ENCODE measurements at places on chromosomes 1 and 21. TPM values are rescaled to one million over a fixed set of nuclear protein-coding genes. Genes with fewer than 3 reads are reported as not detected.
A peak's percentile ranks its signal among the peaks of the same experiment; 100 is the strongest.

DNA sequence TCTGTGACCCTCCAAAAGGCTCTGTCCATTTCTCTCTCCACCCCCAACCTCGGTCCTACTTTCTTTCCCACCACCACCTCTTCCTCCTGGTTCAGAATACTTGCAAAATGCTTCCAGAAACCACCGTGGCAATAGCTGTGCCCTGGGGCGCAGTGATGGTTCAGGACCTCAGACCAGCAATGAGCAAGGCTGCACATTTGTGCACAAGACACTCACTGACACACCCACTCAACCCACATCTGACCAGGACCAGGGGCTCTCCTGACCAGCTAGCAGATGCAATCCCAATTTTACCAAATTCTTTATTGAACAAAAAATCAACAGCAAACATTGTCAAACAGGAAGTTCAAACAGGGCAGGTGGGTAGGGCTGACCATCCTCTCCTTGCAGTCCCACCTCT, 25.7 kb downstream of the SPOCD1 start:
- DNase-seq, result no peak

- no peak for DNase-seq
Observed at GRCh38 chr1:151344291-151344690, 2.8 kb downstream of the RFX5 start.

GRCh38 chr1:101221945-101222429, 14.8 kb upstream of the S1PR1 start:
- no peak for DNase-seq

- no peak for DNase-seq
Observed at GRCh38 chr1:59156051-59156450, 140.8 kb upstream of the FGGY start.

GRCh38 chr1:4868521-4868920, 214.1 kb downstream of the AJAP1 start:
- no peak for DNase-seq

GRCh38 chr1:22141554-22142314, 1.2 kb downstream of the WNT4 start:
- DNase-seq, result no peak

GRCh38 chr1:198543670-198544260, 3.3 kb upstream of the ATP6V1G3 start:
- no peak for DNase-seq

GRCh38 chr1:181545395-181545794, 62.1 kb downstream of the CACNA1E start:
- DNase-seq, result no peak

- no peak for DNase-seq
Observed at GRCh38 chr1:115215703-115216521, 122.1 kb downstream of the NGF start.

GRCh38 chr21:26846036-26846931, 1.1 kb upstream of the ADAMTS1 start:
- DNase-seq, result peak; percentile 50

DNA sequence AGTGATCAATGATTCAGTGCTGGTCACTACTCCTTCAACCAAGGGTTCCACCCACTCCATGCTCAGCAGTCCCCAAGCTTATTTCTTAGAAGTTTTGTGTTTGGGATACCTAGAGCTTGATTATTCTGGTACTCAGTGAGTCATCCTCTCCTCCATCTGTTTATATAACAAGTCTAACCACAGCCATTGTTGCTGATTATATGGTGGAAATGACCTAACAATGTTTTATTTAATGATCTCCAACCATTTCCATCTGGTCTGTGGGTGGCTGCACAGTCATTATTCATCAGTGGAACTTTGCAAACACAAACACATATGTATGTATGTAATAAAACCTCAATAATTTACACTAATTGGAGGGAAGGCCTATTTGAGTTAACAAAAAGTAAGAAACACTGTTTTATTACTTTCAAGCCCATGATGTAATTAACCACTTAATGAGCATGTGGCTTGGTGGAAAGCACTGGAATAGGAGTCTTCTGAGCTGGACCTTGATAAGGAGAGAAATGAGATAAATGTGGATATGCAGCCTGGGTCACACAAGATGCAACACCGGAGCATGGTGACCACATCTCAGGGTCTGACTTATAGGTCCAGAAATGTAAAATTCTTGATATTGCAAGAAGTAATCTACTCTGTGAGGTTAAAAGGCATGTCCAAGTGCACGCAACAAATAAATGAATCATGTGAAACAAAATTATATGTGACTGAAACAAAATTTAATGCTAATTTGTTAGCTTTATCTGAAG, 99.0 kb upstream of the WLS start:
- peak; percentile 89 for DNase-seq

- no peak for DNase-seq
Observed at GRCh38 chr1:180269645-180270529, 39.8 kb downstream of the LHX4 start.

Gene SLC1A7
- total RNA-seq, result not detected

- DNase-seq, result peak; percentile 35
Observed at GRCh38 chr1:45490121-45490625, 790 bp downstream of the TESK2 start.

Gene SLC37A1
- total RNA-seq, result 8.7 TPM

Gene OPTC
- not detected for total RNA-seq

- DNase-seq, result no peak
Observed at GRCh38 chr1:32865639-32866405, 4.9 kb downstream of the FNDC5 start.

DNA sequence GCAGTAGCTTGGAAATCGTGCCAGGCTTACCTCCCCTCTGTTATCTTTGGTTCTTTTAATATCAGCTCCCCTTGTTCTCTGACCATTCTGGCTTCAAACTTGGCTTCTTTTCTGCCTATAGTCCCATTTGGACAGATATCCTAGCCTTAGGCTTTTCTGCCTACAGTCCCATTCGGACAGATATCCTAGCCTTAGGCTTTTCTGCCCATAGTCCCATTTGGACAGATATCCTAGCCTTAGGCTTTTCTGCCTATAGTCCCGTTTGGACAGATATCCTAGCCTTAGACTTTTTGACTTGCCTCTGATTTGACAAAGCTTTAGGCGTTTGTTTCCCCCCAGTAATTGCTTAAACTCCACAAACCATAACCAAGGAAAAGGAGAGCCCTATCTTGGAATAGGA, 25.6 kb downstream of the CHML start:
- DNase-seq, result no peak

Gene FABP3
- total RNA-seq, result not detected

GRCh38 chr1:173666646-173667045, 3.0 kb downstream of the ANKRD45 start:
- peak; percentile 59 for DNase-seq

Gene CACNA1S
- not detected for total RNA-seq

DNA sequence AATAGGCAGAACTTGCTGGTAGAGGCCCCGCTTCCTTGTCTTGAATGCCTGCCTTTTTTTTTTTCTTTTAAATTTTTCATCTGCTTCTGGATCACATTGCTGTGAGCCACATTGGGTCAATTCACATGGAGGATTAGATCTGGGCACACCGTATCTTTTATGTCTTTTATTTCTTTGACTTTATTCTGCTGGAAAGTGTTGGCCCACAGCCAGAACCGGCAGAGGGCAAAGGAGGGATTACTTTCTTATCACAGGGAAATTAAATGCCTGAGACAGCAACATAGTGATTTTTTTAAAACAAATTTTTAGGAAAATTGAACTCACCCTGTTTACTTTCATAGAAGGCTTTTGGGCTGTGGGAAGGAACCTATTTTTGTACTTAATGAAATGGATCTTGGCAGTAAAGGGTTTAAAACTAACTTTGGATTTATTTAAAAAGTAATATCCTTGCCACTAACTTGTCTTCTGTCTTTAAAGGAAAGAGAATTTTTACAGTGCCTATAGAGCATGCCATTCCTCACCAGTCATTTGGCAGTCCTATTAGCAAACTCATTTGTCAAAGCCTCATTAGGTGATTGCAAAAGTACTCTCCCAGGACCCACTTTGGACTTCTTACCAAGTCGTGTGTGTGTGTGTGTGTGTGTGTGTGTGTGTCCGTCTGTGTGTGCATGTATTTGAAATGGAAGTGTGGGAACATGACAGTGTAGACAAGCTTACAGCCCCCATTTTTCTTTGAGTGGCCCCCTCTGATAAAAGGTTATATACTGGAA, 68.4 kb downstream of the ST6GALNAC3 start:
- no peak for DNase-seq

Gene MSH4
- 0.17 TPM for total RNA-seq

DNA sequence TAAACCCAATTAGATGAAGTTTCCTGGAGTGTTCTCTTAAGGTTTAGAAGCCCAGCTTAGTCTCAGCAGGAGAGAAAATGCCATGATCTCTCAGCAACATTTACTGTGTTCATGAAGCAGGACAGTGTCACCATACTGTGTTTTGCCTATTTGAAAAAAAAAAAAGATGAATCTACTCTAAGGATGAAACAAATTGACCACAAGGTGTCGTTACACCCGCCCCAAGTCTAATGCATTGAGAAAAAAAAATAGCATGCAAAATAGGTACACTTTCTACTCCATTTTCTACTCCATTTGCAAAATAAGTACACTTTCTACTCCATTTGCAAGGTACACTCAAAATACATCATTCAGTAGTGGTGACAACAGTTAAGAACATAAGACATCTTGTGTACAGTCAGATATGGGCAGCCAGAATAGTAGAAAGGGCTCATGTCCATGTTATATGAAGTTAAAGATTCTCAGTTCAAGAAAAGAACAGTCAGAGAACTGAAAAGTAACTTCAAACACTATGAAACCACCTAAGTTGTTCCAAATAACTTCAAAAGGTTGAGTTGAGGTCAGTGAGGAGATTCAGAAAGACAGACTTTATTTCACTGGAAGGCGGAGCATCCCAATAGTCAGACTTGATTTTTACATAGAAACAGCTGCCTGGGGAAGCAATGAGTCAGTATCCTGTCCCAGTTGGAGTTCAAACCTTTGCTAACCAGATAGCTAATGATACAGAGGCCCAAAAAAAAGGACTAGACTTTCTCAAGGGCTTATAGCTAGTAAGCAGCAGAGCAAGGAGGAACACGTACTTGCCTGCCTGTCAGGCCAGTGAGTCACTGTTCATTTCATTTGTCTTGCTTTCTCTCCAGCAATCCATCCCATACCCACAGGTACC, 13.3 kb downstream of the PLPPR5 start:
- peak; percentile 92 for DNase-seq

DNA sequence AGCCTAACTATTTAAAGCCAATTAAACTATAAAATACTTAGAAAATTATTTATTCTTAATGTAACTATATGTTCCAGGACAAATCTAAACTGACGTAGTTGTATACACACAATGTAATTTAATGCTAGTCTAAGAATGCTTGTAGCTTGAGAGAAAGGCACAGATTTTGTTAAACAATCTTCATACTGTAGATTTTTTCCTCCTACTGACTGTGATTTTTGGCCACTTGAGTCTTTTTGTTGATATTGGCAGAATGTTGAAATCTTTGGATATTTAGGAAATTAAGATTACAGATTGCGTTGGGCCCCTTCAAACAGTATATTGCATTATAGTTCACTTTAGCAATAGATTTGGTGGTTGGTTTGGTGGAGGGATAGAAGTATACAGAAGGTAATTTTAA, 40.5 kb downstream of the ATF3 start:
- DNase-seq, result no peak

DNA sequence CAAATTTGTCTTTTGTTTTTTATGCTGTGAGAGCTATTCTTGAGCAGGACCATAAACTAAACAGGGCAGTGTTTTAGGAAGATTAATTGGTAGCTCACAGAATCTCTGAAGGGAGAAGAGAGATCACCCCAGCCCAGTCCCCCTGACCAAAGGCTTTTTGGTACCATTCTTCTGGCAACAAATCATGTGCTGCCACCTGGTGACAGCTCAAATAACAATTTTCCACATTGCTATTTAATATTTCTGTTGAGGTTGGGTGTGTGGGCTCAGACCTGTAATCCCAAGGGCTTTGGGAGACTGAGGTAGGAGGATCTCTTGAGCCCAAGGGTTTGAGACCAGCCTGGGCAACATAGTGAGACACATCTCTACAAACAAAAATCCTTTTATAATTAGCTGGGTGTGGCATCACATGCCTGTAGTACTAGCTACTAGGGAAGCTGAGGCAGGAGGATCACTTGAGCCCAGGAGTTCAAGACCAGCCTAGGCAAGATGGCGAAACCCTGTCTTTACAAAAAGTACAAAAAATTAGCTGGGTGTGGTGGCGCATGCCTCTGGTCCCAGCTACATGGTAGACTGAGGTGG, 2.2 kb upstream of the TESK2 start:
- DNase-seq, result peak; percentile 41

DNA sequence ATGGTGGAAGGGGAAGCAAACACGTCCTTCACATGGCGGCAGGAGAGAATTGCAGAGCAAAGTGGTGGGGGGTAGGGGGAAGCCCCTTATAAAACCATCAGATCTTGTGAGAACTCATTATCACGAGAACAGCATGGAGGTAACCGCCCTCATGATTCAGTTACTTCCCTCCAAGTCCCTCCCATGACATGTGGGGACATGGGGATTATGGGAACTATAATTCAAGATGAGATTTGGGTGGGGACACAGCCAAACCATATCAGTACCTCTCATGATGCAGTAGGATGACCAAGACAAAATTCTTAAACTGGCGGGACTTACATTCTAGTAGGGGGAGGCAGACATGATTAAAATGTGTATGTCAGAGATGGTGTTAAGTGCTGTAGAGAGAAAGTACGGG, 38.8 kb downstream of the WNT4 start:
- no peak for DNase-seq

Gene SPRR5
- total RNA-seq, result not detected

DNA sequence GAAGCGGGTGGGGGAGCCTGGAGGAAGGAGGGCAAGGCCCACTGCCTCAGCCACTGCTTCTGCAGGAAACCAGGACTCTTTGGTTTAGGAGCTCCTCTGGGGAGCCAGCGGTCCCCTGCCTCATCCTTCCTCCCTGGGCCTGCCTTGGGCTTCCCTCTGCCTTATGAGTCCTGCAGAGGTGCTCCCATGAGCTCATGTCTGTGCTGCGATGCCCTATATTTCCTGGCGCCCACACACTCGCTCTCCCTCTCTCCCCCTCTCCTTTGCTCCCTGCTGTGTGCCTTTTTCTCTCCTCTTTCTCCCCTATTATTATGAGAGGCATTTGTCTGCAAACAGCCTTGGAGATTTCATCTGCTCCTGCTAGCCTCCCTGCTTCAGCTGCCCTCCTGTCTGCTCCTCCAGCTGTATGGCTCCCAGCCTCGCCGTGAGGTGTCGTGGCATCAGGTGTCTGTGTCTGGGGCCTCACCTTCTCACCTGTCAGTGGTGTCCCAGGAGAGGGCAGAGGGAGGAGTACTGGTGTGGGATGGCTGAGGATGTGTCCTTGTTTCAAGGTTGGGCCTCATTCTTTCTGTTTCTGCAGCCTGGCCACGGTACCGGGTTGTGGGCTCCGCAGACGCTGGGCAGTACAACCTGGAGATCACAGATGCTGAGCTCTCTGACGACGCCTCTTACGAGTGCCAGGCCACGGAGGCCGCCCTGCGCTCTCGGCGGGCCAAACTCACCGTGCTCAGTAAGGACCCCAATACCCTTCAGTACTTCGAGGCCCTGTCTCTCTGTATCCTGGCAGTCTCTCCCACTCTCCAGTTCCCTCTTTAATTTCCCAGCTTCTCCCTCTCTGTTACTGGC, 84.2 kb downstream of the KIRREL1 start:
- DNase-seq, result no peak

GRCh38 chr21:33984021-33984481, 68.4 kb upstream of the ATP5PO start:
- DNase-seq, result no peak
